ENCODE measurements at places on chromosomes 1 and 21.

DNA sequence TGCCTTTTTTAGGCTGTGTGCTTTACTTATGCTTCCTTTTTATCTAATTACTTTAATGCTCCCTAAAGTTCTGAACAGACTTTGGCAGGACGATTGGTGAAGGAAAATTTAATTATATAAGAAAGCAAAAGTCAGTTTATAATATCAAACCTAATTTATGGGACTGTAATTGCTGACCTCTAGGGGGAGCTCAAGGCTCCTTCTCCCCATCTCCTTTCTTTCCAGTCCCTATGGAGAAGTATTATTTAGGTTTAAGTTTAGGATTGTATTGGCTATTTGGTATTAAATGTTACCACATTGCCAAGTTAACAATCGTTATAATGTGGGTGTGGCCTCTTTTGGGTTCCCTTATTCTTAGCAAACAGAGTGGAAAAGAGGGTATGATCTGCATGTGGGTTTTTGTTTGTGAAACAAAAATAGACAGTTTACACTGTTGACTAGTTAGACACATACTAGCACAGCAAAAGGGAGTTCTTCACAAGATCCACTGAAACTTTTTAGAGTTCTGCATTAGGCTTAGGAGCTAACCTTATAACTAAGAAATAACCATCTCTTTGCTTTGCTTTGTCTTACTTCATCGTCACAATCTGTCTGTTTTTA is 48.2 kb upstream of the TNFSF4 start:
- DNase-seq, result peak; percentile 83

DNA sequence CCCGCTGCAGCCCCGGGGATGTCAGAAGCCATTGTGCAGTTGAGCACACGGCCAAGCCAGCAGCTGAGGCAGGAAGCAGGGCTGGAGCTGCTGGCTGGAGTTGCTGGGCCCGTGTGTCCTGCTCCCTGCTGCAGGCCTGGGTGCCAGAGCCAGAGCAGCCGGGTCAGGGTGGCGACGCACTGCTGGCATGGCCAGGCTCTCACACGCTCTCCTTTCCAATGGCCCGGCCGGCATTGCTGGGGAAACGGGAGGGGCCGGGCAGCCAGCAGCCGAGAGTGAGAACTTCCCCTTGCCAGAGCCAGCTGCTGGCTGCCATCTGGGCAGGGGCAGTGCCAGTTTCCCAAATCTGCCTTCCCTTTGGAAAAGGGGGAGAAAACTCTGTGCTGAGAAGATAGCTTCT is 82.4 kb upstream of the PROX1 start:
- no peak for DNase-seq

DNA sequence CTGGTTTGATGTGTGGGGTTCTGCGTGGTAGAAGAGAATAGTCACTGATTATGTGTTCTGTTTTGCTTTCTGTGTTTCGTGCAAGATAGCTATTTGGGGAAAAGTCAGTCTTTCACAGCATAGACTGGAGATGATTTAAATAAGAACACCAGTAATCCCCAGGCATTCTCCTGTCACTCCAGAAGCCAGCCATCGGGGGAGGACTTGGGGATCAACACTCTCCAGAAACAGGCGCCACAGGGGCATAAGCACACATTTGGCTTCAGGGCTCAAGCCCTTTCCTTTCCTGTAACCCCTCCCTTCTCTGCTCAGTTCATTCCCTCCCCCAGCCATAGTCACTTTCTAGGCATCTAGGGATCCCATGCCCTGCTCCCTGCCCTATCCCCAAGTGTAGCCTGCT is 97.3 kb upstream of the BEND5 start:
- DNase-seq, result no peak

DNA sequence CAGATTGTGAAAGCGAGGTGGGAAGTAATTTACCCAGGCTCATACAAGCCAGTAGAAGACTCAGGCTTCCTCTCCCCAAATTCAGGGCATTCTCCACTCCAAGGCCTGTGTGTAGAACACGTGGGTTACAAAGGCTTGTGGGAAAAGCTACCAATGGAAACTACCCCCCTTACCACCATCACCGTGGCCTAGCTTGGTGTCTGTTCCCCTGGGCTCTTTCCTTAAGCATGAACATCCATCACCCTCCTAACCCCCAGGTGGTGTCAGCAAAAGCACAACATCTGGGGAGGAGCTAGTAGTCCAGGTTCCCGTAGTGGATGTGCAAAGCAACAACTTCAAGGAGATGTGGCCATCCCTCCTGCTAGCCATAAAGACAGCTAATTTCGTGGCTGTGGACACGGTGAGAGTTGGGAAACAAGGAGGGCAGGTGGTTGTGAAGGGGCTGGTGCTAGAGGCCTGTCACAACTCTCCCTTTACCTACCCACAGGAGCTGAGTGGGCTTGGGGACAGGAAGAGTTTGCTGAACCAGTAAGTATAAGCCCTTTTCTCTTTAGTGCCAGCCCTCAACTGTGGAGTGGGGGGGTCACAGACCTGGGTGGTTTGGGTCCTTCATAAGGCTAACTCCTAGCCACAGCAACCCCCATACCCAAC is 701 bp upstream of the MUTYH start:
- no peak for DNase-seq

Data from Kasumi-1 (cell line).